ENCODE measurements at places on chromosomes 11 and 22.

DNA sequence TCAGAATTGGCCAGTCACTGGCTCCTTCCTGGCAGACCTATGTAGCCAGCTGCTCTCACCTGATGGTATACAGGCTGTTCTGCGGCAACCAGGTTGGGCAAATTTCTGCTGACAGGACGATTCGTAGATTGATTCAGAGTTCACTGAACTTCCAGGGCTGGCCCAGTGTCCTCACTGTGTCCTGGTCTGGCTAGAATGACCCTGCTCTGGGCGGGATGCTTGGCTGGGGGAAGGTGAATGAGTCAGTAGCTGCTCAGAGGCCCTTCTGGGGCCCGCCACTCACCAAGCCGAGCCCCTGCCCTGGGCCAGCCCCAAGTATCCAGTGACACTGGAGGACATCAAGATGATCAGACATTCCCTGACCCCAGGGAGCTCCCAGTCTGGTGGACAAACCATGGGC lies 62.9 kb upstream of the WNT11 start:
- DNase-seq = no peak

- DNase-seq = no peak
These were observed 20.7 kb upstream of the AIFM3 start for GRCh38 chr22:20946080-20946986.

DNA sequence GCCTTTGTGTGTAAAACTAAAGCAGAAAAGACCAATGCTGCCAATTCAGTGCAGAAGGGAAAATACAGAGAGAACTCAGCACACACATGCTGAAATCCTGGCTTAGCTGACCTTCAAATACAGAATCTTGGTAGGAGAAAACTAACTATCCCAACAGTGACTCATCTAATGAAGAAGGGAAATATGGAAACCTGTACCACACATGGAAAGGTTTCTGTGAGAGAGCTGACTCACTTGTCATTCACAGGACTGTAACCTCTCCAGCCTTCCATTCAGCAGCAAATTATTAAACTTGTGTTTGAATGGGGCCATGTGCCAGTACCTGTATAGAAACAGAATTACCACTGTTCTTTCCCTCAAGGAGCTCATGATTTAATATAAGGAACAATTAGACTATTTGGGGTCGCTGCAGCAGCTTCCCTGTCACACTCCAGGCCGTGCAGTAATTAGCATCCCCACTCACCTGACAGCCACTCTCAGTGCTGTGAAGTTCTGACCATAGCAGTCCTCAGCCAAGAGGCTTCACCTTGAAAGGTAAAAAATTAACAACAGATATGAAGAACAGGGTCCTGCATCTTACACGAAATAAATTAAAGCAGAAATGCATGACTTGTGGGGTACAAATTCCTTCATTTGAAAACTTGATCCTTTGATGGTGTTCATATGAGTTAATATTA lies 53.9 kb downstream of the MSANTD4 start:
- DNase-seq = no peak

GRCh38 chr11:38476808-38477575 lies 1879.0 kb upstream of the RAG2 start:
- DNase-seq = no peak

GRCh38 chr22:45972091-45972888 lies 4.7 kb downstream of the WNT7B start:
- no peak for DNase-seq

- DNase-seq = no peak
These were observed 10.8 kb downstream of the RPS6KA4 start for GRCh38 chr11:64369440-64370421.

GRCh38 chr11:92969293-92969633 lies 188 bp upstream of the MTNR1B start:
- DNase-seq = no peak

DNA sequence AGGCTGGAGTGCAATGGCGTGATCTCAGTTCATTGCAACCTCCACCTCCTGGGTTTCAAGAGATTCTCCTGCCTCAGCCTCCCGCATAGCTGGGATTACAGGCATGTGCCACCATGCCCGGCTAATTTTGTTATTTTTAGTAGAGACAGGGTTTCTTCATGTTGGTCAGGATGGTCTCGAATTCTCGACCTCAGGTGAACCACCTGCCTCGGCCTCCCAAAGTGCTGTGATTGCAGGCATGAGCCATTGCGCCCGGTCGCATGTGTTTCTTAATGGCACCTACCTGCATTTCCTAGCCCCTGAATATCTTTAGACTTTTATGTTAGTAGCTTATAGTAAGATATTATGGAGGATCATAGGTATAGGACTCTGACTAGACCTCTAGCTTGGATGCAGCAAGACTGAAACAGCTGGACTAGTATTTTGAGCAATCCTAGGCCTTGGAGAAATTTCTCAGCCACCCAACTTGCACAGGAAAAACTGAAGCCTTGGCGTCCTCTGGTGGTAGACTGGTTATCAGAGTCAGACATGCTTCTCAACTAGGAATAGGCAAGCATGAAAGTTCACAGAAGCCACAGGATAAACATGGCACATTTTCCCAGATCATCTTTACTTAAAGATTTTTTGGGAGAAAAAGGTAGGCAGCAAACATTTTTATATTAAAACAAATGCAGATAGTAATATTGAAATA lies 22.7 kb upstream of the C1QTNF4 start:
- no peak for DNase-seq

- DNase-seq = no peak
These were observed 51.8 kb downstream of the GALNT18 start for GRCh38 chr11:11569936-11570491.

DNA sequence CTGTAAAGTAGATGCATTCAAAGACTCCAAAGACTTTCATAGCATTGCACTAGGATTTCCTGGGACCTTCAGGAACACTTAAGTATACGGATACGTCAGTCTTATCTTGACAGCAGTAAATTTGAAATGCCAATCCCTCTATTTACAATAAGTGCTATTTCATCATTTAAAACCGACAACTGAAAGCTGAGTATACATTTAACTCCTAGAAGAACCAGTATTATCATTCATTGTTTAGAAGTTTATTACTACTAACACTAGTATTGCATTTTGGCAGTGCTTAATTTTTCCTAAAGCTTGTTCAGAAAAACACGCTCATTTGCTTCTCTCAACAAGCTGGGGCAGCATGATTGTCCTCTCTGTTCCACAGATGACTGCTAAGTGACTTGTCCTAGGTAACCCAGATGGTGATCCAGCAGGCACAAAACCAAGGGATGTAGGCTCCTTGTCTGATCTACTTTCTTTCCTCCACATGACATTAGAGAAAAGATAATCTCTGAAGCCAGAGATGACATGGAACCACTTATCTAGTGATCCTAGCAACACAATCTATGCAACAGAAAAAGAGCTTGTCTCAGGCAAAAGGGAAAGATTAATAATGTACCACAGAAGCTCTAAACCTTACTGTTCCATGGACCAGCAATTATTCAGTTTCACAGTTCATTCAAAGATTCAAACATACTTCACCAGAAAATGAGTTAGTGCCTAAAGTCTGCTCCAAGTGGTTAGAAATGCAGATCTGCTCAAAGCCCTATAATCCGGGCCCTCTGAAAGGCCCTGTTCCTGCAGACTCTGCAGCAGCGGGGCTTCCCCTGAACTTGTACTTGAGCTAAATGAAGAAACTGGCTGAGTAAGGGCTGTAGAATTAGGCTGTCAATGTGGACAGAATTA lies 5.2 kb downstream of the MAML2 start:
- no peak for DNase-seq

DNA sequence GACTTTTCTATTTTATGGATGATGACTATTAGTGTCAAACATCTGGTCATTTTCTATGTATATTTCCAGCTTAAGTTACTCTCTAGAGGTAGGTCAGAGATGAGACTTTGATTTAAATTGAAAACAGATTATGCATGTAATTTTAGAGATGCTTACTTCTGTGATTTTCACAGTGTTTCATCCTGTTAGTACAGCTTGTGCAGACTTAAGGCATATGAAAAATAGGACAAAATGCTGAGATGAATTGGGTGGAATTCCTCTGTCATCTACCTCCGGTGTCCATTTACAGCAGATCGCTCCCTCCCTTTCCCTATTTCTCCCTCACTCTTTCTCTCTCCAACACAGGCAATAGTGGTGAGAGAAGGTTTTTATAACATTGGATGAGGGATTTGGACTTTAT lies 14.1 kb downstream of the JAM3 start:
- DNase-seq = no peak

DNA sequence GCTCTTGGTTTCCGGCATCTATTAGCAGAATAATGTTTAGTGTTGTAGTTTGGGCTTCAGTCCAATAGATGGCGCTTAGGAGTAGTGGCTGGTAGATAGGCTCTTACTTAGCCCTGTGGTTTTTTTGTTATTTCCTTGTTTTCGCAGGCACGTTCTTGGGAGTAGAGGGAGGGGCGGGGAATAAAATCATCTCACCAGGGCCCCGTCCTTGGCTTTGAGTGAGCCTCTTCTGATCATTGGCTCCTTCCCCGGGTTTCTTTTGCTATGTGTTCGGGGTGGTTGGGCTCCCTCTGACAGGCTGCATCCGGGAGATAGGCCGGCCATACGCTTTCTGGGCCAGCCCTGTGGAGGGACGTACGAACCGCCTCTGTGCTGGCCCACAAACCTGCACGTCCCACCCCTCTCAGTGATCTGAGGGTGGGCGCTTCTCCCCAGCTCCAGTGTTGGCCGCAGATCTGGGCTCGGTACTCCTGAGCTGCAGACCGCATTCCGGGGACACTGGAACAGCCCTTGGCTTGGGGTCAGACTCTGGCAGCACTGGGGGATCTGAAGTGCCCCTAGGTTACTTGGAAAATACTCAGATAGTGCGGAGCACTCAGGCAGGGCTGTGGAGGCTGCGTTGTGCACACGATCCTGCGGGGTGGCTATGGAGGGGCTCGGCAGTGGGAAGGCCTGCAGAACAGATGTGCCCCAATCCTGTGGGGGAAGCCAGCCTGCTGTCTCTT lies 217.0 kb downstream of the DYNC2H1 start:
- no peak for DNase-seq

GRCh38 chr11:75606099-75606498 lies 44.0 kb downstream of the SERPINH1 start:
- no peak for DNase-seq

GRCh38 chr11:120707098-120707497 lies 195.6 kb downstream of the GRIK4 start:
- DNase-seq = no peak

GRCh38 chr11:70637949-70638583 lies 239.7 kb downstream of the CTTN start:
- DNase-seq = no peak

GRCh38 chr11:20127671-20128527 lies 32.4 kb downstream of the DBX1 start:
- DNase-seq = peak; percentile 65

DNA sequence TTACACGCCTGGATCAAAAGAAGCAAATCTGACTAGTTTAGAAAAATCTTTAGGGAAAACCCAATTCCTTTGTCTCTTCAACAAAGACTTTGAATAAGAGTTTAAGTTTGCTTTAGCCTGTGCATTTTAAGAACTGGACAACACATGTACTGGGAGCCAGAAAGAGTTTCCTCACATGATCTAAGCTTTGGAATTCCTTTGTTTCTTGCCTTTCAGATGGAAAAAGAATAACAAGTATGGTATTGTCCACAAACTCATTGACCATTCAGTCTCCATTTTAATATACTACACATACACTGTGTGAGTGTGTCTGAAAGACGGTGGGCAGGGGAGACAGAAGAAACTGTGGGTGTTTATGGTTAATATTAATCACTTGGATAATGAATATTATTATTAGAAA lies 205.6 kb downstream of the MAML2 start:
- no peak for DNase-seq

GRCh38 chr22:19742160-19743066 lies 18.2 kb upstream of the TBX1 start:
- no peak for DNase-seq

GRCh38 chr11:122691549-122692150 lies 36.1 kb downstream of the UBASH3B start:
- DNase-seq = no peak

DNA sequence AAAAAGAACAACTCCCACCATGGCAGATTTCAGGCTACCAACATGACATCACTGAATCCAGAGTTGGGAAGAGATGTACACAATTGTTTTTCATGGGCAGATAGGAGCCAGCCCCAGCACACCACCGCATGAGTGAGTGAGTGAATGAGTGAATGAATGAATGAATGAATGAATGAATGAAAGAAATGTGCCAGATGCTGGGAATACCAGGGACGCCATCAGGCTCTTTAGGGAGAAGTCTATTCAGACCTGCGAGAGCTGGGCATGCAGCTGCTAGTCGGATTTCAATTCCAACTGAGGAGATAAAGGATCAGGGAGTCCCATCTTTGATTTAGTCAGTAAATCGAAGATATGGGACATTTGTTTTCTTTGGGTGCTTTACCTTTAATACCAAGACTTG lies 15.3 kb upstream of the FAM83F start:
- DNase-seq = no peak

- no peak for DNase-seq
These were observed 377.7 kb downstream of the DLG2 start for GRCh38 chr11:85249482-85249881.

DNA sequence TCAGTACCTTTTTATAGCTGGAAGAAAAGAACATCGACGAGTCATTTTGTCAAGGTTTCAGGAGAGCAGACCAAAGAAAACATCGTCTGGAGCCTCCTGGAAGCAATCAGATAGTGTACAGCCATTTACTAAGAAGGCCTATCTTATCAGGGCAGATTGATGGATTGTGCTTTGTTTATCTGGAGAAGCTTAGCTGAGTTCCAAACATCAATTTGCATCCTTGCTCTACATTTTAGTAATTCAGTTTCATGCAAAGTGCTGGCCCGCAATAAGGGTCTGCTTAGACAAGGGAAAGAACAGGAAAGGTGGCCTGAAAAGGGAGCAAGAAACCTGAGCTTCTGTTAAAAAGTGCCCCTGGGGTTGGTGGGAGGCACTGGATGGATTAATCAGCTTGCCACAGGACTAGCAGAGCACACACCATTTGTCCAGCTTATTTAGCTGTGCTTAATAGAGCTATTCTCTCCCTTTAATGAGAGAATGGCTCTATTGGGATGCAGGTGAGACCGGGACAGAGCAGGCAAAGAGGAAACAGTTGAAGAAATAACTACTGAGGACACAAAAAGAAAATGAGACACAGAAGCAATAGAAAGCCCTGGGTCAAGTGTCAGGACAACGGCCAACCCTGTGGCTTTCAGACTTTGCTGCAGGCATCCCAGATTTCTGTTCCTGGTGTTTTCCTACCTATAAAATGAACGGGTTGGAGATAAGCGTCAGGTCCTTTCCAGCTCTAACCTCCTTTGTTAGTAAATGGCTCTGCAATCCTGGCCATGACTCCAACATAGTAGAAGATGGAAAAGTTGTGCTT lies 122.1 kb upstream of the TTC12 start:
- no peak for DNase-seq

GRCh38 chr22:17672417-17672991 lies 33.9 kb downstream of the BCL2L13 start:
- no peak for DNase-seq

GRCh38 chr11:58592760-58593472 lies 14.1 kb downstream of the ZFP91 start:
- DNase-seq = no peak

DNA sequence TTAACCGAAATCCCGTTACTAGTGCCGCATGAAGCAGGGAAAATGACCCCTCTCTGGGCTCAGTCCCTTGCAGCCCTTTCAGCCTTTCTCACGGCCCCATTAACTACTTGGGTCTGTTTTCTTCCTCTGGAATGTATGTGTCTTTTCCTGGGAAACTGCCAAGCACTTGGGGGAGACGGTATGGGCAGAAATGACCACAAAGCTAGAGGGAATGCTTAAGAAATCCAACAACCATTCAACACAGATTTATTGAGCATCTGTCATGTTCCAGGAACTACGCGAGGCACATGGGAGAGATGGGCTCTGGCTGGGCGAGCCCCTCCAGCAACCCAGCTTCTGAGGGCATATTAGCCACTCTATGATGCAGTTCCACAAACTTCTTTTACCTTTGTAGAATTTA lies 462.6 kb downstream of the BUD13 start:
- DNase-seq = no peak

Data from activated CD8-positive, alpha-beta memory T cell treated with anti-CD3 and anti-CD28 coated beads for 1 hour (primary cell).